EH (cell line): ENCODE measurements at places on chromosomes 2 and 18.

- DNase-seq: peak; percentile 90
Measured at GRCh38 chr2:54455563-54456361, at the start of gene SPTBN1. Gene SPTBN1 (plus strand): TSS chr2:54456327. CDS start chr2:54526419, 70,092 bp downstream.

GRCh38 chr2:239113171-239113570, 265.3 kb downstream of the TWIST2 start:
- no peak for DNase-seq

DNA sequence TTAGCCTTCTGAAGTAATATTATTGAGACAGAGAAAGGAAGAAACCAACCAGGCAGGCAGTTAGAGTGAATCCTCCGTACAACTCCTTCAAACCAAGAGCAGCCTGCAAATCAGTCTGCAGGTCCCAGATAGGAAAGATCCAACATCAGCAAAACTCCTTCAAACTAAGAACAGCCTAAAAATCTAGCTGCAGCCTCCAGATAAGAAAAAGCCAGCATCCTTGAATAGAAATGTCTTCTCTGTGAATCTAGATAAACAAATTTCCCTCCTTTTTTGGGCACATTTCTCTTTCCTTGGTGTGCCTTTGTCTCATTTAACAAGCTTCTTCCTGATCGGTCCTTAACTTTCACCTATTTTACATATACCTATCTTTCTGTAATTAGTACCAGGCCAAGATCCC, 1004.6 kb upstream of the TMEFF2 start:
- no peak for DNase-seq

DNA sequence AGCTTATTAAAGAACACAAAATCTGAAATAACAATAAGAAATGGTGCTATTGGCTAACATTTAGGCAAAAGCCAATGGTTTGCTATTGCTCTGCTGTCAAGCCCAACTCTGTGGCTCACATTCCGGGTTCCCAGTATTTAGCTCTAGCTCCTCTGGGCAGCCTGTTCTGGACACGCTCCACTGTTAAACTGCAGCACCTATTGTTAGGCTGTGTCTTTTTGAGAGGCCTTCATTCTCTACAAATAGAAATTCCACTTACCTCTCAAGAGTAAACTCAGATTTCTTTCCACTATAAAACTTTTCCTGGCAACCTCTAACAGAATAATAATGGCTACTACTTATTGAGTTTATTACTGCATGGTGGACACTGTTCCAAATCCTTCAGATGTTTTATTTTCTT, 3.7 kb upstream of the KLHL14 start:
- no peak for DNase-seq

DNA sequence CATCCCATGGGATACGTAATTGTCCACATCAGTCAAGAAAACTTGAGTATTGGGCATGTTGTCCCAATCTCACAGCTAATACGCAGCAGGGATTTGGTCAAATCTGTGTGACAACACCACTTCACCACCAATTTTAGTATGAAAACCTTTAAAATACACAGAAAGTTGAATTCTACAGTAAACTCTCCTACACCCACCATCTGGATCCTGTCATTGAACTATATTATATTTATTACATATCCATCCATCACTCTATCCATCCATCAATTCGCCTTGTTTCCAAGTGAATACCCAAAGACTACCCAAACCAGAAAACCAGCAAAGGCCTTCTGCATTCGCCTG, 846 bp upstream of the FKBP7 start:
- DNase-seq: no peak

DNA sequence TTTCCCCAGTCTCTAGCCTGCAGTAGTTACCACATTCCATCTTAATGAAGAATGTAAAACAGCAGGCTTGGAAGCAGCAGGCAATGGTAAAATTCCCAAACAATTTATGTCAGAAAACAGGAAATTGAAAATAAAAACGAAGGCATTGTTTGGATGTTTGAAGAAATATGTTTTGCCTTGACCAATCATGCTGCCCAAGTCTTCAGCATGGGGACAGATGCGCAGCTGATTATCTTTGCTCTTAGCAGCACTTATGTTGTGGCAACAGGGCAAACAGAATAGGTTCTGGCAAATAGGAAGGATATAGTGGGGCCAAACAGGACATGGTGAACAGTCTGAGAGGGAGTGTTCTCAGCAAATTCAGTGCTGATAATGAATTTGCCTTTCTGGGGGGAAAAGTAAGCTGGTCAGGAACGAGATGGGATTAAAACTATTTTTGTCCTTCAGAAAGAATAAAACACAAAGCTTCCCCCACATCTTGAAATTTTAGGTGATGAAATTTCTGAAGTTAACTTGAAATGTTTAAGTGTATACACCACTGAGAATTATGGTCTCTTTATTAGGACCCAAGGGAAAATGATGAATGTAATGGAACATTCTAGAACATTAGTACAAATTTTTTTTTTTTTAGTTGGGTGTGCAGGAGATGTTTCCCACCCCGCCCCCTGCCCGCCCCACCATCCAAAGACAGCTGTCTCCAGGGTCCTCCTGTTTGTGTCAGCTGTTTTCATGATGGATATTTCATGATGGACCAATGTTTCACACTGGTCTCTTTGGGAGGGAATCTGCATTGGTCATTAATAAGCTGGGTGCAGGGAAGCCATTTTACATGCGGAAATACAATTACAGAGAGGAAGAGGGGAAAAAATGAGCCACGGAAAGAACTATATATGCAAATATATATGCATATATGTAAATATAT, 239.5 kb upstream of the REV1 start:
- peak; percentile 85 for DNase-seq

- peak; percentile 54 for DNase-seq
Measured at GRCh38 chr2:29139152-29139551, 23.9 kb downstream of the CLIP4 start.

DNA sequence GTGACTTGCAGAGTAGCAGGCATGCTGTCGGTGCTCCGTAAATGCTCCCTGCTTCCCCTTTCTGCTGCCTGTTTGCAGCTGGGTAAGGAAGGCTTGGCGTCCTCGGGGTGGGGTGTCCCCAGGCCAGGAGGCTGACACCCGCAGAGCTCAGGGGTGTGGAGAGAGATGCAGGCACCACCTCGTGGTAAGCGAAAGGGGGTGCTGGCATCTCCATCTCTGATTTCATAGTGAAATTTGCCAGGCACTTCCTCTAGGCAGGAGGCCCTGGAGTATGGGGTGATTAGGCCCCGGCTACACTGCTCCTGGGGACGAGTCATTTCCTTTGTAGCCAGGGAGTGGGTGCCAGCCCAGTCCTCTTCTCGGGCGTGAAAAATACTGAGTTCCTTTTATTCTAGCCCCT, 160.4 kb downstream of the KLHL29 start:
- peak; percentile 57 for DNase-seq
